ENCODE measurements at places on chromosomes 6 and 20. TPM values are rescaled to one million over a fixed set of nuclear protein-coding genes. Genes with fewer than 3 reads are reported as not detected.
A peak's percentile ranks its signal among the peaks of the same experiment; 100 is the strongest.

The QRSL1 gene
- total RNA-seq, result 22.2 TPM

The RBCK1 gene
- 115 TPM for total RNA-seq

The ZNF391 gene
- 4.8 TPM for total RNA-seq

The FAM217A gene
- not detected for total RNA-seq

The DNAH8 gene
- total RNA-seq, result not detected

DNA sequence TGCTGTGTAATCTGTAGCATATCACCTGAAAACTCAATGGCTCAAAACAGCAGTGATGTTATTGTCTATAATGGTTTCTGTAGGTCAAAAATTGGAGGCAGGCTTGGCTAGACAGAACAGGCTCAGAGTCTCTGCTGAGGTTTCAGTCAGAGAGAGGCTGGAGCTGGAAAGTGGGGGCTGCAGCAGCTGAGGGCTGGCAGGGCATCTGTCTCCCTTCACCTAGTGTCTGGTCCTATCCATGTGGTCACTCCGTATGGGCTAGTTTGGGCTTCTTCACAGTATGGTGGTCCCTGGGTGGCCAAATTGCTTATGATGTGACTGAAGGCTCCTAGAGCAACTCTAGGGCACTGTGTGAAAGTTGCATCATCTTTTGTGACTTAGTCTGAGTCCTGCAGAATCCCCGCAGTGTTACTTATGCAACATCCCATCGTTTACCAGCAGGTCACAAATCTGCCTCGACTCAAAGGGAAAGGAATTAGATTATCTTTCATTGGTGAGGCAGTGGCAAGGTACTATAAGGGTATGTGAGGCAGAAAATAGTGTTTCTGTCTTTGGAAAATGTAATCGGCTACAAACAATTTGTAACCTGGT, 497.0 kb downstream of the EPHA7 start:
- no peak overlapping the region for H3K4me3 ChIP-seq
- H3K27ac ChIP-seq, result no peak overlapping the region
- DNase-seq, result no peak
- no peaks in the 10 kb centered on the region for H3K36me3 ChIP-seq
- H3K4me1 ChIP-seq, result no peaks in the 10 kb centered on the region
- no peaks in the 10 kb centered on the region for H3K27me3 ChIP-seq

DNA sequence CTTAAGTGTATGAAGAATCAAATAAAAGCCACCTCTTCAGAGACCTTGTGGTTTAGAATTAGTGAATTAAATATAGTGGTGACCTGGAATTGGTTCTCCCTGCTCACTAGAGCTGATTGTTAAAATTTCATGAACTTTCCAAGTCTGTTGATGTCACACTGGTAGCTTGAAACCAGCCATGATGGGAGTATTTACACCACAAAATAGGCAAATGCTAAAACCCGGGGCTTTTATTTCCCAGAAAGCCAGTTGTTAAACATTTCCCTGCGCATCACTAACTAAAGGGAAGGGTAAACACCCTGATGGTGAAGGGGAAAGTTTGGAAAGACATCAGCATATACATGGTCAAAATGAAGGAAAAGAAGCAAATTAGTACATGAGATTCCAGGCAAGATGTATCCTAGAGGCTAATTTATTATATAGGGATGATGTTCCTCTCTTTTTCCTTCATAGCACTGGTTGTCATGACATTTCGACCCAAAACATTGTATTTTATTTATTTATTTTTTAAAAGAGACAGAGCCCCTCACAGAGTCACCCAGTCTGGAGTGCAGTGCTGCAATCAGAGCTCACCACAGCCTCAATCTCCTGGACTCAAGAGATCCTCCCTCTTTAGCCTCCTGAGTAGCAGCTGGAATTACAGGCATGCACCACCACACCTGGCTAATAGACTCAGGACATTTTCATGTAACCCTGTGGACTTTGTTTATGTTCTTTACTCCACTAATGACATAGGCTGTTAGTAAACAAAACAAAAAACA, 123.2 kb downstream of the RIN2 start:
- no peak overlapping the region for H3K27ac ChIP-seq
- no peaks in the 10 kb centered on the region for H3K4me1 ChIP-seq
- H3K36me3 ChIP-seq, result no peaks in the 10 kb centered on the region
- no peak overlapping the region for H3K4me3 ChIP-seq
- no peak for DNase-seq

- H3K4me1 ChIP-seq, result no peaks in the 10 kb centered on the region
- no peak overlapping the region for H3K4me3 ChIP-seq
- DNase-seq, result no peak
- no peak overlapping the region for H3K27ac ChIP-seq
- H3K36me3 ChIP-seq, result no peaks in the 10 kb centered on the region
- H3K27me3 ChIP-seq, result peaks cover 35% of the 10 kb centered on the region
Measured at GRCh38 chr20:59611286-59611685, 6.9 kb downstream of the PHACTR3 start.

DNA sequence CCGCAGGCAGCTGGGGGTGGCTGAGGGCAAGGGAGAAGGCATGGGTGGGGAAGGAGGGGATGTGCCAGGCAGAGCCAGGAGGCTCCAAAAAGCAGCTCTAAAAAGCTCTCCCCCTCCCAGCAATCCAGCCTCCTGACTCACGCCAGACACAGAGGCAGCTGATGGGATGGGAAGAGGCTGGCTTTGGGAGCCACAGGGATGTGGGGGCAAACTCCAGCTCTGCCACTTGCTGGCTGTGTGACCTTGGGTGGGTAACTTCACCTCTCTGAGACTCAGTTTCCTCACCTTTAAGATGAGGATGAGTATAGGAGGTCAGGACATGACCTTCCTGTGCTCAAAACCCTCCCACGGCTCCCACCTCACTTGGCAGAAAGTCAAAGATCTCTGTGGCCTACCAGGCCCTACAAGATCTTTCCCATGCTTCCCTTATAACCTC, 148.9 kb downstream of the CEBPB start:
- peak; percentile 45 for DNase-seq
- no peaks in the 10 kb centered on the region for H3K27me3 ChIP-seq
- H3K36me3 ChIP-seq, result no peaks in the 10 kb centered on the region
- H3K4me3 ChIP-seq, result peak overlapping the region; percentile 73
- peak overlapping the region; percentile 97 for H3K27ac ChIP-seq
- peaks cover 36% of the 10 kb centered on the region for H3K4me1 ChIP-seq

- no peak overlapping the region for H3K4me3 ChIP-seq
- H3K27me3 ChIP-seq, result peaks cover 30% of the 10 kb centered on the region
- H3K4me1 ChIP-seq, result no peaks in the 10 kb centered on the region
Measured at GRCh38 chr6:104908031-104908887, 48.5 kb upstream of the HACE1 start.

DNA sequence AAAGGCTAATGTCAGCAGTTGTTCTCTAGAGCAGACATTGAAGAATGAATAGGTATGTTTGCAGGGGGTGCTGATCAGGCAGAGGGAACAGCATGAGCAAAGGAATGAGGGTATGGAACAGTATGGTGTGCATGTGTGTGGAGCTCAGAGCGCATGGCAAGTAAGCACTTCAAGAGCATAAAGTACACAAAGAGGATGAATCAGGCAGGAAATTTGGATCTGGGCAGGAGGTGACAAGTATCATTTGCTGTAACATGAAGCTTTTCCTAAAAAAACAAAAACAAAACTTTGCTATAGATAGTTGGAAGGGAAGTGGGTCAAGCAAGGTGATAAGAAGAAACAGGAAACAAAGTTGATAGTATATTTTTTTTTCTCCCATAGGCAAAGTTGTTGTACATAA, 746.8 kb downstream of the HDGFL1 start:
- no peak overlapping the region for H3K4me3 ChIP-seq

GRCh38 chr6:157326979-157327378, 3.7 kb upstream of the TMEM242 start:
- DNase-seq, result no peak
- H3K4me1 ChIP-seq, result peaks cover 21% of the 10 kb centered on the region
- no peak overlapping the region for H3K4me3 ChIP-seq
- H3K36me3 ChIP-seq, result no peaks in the 10 kb centered on the region
- no peak overlapping the region for H3K27ac ChIP-seq
